ENCODE measurements at places on chromosomes 16 and 17.

DNA sequence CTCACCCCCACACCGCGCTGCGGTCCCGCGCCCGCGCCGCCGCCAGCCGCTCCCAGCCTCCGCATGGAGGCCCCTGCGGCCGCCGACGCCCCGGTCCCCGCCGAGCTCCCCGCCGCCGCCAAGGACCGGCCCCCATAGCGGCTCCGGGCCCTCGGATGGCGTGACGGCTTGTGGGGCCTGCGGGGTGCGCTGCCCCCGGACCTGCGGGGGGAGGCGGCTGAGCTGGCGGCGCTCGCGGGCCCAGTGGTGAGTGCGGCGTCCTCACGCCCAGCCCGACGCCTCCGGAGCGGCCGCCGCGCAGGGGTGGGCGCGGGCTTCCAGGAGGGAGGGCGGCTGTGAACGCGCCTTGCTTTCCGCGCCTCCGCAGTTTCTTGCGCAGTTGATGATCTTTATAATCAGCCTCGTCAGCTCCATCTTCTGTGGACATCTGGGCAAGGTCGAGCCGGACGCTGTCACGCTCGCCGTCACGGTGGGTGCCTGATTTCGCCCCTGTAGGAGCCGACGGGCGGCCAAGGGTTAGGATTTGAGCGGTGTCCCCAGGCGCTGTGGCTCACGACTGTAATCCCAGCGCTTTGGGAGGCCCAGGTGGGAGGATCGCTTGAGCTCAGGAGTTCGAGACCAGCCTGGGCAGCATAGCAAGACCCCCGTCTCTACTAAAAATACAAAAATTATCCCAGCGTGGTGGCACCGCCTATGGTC lies 46.4 kb downstream of the SLC47A1 start:
- no peak for DNase-seq

GRCh38 chr17:47188271-47188875 lies 722 bp downstream of the CDC27 start:
- DNase-seq, result no peak

GRCh38 chr17:29292071-29292991 lies 1.6 kb downstream of the NUFIP2 start:
- peak; percentile 34 for DNase-seq

GRCh38 chr17:32491371-32492263 lies 4.8 kb downstream of the CDK5R1 start:
- DNase-seq, result no peak

DNA sequence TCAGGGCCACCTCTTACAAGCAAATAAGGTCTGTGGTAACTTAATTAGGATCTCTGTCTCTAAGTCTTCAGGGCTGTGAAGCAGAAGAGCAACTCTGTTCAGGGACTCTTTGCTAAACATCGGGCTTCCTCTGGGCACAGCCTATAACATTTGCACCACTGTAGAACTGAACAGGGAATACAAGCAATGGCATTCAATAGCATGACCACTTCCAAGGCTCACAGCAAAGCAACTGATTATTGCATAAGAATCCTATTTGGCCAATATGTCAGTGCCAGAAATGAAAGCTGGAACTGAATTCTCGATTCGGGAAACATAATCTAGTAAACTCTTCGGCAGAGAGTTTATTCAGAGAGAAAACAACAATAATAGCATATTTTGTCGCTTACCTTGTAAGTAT lies 92.2 kb upstream of the AMZ2 start:
- DNase-seq, result no peak

GRCh38 chr17:27579304-27579703 lies 51.7 kb upstream of the LGALS9 start:
- no peak for DNase-seq

DNA sequence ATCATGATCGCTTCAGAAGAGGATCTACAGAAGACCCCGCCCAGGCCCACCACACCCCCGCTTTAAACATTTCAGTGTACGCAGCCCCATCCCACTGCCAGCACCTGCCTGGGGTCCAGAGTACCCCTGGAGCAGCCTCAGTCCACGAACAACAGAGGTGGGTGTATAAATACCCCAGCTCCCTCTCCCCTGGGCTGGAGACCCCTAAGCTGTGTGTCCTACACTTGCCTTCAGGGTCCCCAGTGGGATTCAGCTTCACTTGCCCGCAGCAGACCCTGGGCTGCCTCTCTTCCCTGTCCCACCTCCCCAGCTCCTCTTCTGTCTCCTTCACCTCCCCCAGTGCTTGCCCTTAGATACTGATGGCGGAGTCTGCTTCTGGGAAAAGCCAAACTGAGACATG lies 105.7 kb downstream of the RBFOX3 start:
- no peak for DNase-seq

Measured in GM12892 (cell line).